Jurkat, Clone E6-1 (cell line): ENCODE measurements at places on chromosomes 2 and 18.

GRCh38 chr18:44758861-44759631, 78.4 kb downstream of the SETBP1 start:
- no peak for DNase-seq

DNA sequence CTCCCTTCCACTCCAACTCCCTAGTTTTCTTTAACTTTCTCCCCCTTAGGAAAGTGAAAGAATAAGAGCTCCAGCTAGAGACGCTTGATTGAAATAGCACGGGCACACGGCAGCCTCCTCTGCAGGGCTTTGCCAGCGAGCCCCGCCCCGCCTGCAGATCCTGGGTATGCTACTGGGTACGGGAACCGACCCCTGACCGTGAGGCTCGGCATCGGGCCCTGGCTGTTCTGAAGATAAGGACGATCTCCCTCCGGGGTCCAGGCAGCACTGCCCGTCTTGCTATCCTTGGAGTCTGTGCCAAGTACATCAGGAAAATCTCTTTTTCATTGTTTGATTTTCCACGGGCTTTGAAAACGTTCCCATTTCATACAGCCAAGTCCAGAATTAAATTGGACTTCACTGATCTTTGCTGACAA, 284.5 kb downstream of the MTX2 start:
- peak; percentile 46 for DNase-seq

DNA sequence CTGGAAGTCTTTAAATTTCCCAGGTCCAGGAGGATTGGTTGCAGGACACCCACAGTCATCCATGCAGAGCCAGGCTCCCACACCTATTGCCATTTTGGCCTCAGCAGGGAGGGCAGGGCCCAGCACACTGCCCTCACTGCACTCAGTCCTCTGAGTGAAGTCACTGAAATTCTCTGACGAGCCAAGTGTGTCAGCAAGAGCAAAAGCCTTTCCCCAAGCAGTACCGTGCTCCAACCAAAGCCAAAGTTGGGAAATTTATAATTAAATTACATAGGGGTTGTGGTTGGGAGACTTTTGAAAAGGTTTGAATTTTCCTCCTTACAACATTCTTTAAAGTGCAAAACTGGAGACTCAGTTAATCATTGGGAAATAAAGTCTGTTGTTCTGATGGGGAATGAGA, 98.5 kb upstream of the CD226 start:
- no peak for DNase-seq

- DNase-seq = no peak
Measured at GRCh38 chr2:23659328-23659727, 267.6 kb downstream of the ATAD2B start.

GRCh38 chr2:211085056-211085680, 528.8 kb downstream of the CPS1 start:
- DNase-seq = peak; percentile 19

- no peak for DNase-seq
Measured at GRCh38 chr2:178195390-178196166, 1.3 kb downstream of the OSBPL6 start.

DNA sequence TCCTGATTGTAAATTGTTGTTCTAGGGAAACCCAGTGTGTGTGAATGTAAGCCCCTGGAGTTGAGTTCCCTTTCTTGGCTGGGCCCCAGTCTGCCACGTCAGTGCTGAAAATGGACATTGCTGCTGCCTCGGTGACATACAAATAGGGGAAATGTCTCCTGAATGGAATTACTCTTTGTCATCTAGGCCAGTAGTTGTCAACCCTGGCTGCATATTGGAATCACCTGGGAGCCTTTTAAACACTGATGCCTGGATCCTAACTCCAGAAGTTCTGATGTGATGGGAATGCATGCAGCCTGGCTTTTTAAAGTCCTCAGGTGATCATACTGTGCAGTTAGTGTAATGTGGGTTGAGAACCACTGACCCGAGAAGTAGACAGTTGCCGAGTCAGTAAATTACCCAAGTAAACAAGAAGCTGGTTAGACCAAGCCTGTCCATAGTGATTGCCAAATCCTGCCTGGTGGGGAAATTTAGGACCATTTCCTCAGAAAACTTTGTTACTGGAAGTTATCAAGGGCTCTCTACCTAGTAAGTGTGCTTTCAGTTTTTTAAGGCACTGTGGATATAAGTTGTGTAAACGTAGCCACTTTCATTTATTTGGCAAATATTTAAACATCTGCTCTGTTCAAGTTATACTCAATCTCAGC, 27.6 kb upstream of the IL1R1 start:
- DNase-seq = no peak

DNA sequence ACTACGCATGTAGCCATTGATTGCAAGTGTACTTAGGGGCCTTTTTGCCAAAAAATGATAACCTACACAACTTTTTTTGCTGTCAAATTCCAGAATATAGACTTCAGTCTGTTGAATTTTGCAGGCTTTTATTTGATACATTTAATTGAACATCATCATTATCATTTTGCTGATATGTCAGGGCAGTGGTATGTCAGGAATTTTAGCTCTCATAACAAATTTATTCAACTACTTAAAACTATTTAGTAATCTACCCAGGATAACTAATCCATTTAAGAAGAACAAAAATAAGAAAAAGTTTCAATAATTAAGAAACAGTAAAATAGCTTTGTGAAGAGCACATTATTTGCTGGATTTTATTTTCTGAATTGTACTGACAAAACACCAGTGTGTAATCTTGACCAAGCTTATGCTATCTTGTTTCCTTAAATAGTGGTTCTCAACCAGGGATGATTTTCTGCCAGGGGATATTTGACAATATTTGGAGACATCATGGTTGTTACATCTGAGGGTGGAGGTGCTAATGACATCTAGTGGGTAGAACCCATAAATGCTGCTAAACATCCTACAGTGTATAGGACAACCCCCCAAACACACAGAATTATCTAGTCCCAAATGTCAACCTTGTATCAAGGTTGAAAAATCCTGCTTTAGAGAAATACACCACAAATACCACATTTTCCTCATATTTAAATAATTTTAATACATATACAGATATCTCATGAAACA, 12.1 kb upstream of the TTN start:
- no peak for DNase-seq

GRCh38 chr2:26969077-26969844, 1.2 kb upstream of the MAPRE3 start:
- no peak for DNase-seq
